ENCODE measurements at places on chromosomes 7 and 10.

GRCh38 chr10:130773941-130774340 is 537.6 kb downstream of the TCERG1L start:
- DNase-seq = no peak

DNA sequence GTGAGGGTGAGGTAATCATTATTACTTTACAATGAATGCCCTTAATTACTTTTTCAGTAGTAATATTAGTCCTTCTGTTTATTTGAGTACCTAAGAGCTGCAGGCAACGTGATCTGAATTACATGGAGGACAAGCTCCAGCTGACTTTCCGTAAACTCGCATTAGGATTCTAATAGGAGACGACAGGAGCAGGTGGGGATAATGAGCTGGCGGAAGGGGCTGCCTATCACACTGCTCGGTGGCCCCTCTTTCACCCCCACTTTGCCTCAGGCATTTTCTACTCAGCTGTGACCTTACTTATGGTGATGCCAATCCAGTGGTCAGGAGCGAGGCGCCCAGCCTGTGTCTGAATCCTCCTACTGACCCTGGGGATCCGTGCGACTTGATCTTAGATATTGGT is at the start of gene C7orf33:
Gene C7orf33, plus strand, starts transcription at position 296 of the 400 bp plus-strand sequence. CDS start 160 bp downstream, outside the sequence.
- no peak for DNase-seq

DNA sequence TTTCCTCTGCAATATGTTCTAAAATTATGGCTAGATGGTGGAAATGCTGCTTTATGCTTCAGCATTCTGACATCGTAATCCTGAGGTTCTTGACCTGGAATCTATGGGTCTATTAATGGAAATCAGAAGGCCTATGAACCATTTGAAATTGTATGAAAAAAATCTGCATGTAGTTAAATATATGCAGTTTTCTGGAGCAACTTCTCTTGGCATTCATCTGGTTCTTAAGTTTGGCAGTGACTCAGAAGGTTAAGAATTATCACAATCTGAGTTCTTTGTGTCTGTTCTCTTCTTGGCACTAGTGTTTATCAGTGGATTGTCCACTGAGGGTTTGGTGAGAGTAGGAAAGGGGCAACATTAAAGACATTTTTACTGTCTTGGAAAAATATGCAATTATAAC is 71.1 kb upstream of the FZD1 start:
- DNase-seq = no peak

DNA sequence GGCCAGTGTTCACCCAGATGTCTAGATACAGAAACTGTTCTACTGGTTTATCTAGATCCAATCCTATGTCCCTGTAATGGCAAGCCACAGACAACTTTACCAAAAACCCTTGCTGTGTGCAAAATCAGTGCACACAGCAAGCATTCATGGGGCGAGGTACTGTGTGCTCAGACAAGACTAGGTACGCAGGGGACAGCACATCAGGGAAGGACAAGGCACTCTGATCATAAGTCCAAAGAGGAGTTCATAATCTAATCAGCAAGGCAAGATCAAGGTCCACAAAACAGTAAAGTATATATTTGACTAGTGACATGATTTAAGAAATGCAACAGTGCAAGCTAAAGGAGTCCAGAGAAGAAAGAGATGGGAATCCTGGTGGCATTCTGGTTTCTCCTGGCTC is 25.9 kb downstream of the KCNMA1 start:
- DNase-seq = no peak

GRCh38 chr10:11515596-11516430 is 95.6 kb downstream of the USP6NL start:
- peak; percentile 71 for DNase-seq

DNA sequence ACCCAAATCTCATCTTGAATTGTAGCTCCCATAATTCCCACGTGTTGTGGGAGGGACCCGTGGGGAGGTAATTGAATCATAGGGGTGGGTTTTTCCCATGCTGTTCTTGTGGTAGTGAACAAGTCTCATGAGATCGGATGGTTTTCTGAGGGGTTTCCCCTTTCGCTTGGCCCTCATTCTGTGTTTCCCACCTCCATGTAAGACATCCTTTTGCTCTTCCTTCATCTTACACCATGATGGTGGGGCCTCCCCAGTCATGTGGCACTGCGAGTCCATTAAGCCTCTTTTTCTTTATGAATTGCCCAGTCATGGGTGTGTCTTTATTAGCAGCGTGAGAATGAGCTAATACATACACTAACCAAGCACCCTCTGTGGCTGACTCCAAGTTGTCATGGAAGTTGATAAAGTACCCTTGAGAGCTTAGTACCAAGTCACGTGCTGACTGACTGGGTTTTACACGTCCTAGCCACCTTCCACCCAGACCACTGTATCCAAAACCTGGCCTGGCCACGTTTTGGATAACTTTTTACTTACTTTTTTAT is 614.4 kb downstream of the SDK1 start:
- peak; percentile 26 for DNase-seq

GRCh38 chr10:124254490-124254889 is 161.1 kb upstream of the CHST15 start:
- no peak for DNase-seq

- DNase-seq = no peak
These were observed 15.2 kb downstream of the STAMBPL1 start for GRCh38 chr10:88895250-88895649.

GRCh38 chr7:109898-110556 is 82.3 kb upstream of the FAM20C start:
- DNase-seq = no peak

DNA sequence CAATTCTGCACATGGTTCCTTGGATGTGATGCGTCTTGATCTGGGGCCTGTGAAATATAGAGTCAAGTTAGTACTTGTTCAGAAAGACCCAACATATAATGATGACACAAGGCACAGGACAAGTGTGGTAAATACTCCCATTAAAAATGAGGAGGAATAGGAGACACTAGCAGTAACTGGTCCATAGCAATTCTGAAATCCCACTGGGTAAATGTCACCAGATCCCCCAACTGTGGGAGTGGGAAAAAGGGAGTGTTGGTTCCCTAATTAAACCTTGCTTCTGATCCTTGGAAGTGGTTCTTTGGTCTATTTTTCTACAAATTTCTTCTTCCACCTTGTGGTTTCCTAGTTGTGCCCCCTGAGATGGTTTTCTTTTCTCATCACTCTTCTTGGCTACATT is 62.5 kb upstream of the NRP1 start:
- DNase-seq = no peak

- DNase-seq = no peak
These were observed 104.5 kb upstream of the PRSS58 start for GRCh38 chr7:142362349-142362748.

DNA sequence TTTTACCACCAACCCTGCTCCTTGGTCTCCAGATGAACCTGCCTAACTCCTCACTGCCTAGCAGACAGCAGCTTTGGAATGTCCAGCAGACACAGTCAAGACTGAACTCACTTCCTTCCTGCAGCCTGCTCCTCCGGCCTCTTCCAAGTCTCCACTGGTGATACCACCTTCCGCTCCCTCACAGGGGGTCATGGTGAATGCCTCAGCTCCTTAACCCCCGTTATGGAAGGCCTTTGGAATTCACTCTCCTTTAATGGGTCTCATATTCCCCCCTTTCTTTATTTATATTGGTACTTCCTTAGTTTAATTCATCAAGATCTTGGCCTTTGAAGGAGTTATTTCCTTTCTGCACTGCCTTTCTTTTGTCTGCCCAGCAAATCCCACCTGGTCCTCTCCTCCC is 44.9 kb upstream of the ZNF32 start:
- DNase-seq = no peak

GRCh38 chr10:126927799-126928198 is 22.6 kb downstream of the DOCK1 start:
- no peak for DNase-seq

Data from activated CD8-positive, alpha-beta T cell treated with anti-CD3 and anti-CD28 coated beads for 36 hours (primary cell).